ENCODE measurements at places on chromosomes 5 and 9.

DNA sequence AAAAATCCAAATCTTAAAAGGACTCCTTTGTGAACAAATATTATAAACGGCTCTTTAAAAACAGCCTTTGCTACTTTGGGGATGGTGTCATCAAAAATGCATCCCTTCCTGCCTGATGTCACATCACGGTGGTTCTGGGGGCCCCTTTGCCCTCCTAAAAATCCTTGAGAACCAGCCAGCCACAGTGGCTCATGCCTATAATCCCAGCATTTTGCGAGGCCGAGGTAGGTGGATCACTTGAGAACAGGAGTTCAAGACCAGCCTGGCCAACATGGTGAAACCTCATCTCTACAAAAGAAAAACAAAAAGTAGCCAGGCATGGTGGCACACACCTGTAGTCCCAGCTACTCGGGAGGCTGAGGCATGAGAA lies 43.9 kb downstream of the FNBP1 start:
- DNase-seq = no peak

DNA sequence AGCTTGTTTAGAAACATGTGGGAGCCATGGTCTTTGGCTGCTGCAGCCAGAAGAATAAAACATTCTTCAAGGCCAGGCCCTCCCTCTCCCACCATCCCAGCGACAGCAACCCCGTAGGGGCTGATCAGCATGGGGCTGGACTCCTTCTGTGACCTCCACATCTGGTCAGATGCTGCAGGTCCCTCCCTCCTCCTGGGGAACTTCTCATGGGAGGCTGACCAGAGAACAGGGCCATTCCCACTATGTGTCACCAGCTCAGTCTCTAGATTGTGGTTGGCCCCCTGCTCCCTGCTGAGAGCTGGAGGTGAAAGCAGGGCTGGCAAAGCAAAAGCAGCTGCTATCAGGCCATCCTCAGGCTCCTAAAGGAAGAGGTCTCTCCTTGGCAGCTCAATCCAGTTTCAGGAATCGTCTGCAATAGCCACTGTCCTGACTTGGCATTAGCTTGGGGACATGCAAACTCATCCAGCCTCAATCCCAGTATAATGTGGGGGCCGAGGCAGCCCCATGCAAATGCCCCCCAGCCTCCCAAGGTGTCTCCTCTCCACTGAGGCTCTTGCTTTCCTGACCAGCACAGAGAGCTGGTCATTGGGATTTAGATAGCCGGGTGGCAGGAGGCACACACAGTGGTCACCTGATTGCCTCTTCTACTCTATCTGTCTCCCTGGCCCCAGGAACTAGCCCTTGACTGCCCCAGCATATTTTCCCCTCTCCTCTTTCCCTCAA lies 81.5 kb downstream of the NRG2 start:
- no peak for DNase-seq

- DNase-seq = no peak
These were observed 383.6 kb downstream of the CCDC171 start for GRCh38 chr9:15936306-15936921.

DNA sequence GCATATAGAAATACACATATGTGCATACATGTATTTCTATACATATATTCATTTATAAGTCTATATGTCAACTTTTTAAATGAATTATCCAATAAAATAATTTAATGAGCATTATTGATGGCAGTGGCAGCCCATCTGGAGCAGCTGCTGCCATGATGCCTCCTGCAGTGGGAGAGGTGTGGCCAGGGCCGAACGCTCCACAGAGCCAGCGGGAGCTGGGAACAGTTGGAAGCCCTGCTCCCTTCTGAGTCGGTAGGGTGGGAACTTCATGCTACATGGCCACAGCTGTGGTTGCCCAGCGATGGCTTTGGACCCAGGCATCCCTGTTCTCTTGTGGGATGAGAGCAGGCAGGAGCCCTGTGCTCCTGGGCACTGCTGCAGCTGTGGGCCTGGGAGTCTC lies 812.4 kb upstream of the CTNND2 start:
- DNase-seq = no peak

DNA sequence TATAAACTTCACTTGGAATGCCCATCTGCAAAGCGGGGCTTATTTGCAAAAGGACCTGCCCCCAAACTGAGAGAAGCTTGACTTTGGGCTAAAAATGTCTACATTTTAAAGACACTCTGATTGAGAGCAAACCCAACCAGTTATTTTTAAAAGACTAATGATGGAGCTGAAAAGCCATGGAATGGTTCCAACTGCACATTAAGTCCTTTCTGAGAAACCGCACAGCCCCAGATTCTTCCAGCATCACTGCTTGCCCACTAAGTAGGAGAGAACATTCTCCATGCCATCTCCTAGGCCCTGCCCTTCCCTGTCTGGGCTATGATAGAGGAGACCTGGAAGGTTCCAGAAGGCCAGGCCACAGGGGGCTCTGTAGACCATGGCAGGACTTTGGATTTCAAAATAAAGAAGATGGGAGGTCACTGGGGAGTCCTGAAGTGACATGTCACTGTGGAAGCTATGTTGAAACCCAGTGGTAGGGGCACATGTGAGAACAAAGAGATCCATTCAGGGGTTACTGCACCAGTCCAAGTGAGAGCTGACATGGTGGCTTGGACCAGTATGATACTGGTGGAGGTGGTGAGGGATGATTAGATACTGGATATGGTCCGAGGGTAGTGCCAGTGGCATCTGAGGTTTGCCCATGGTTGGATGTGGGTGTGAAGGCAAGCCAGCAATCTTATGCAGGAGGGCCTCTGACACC lies 179.2 kb downstream of the DAB2IP start:
- no peak for DNase-seq

- no peak for DNase-seq
These were observed 135.5 kb upstream of the PRLR start for GRCh38 chr5:35365758-35366157.

- DNase-seq = no peak
These were observed 95.8 kb upstream of the LMX1B start for GRCh38 chr9:126517833-126518356.

DNA sequence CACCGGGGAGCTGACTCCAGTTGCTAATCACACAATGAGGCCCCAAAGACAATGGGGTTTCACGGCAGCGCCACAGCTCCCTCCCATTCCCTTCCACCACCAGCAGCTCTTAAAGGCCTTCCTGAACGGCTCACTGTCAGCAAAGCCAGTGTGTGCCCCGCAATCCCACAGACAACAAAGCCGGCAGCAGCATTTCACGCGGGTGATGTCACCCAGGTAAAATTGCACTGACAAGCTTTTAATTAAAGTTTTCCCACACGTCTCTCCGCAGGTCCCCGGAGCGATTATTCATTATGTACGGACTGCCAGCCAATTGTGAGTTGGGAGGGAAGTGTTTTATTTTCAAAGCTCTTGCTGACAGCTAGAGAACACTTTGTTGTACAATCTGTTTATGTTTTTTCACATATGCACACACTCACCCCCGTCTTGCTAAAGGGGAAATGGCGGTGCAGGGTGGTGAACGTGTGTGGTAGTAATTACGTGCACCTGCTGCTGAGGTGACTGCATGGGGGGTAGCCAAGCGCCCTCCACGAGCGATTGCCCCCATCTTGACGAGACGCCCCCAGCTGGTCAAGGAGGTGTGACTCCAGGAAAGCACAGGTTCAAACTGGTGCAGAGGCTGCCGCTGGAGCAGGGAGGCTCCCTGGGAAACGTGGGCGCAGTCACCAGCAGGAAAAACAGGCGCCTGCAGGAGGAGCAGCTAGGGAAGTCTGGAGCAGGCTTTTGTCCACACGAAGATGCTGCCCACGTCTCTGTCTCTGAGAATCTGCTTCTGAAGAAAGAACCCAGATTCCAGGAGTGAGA lies 65.0 kb downstream of the IRX2 start:
- no peak for DNase-seq

DNA sequence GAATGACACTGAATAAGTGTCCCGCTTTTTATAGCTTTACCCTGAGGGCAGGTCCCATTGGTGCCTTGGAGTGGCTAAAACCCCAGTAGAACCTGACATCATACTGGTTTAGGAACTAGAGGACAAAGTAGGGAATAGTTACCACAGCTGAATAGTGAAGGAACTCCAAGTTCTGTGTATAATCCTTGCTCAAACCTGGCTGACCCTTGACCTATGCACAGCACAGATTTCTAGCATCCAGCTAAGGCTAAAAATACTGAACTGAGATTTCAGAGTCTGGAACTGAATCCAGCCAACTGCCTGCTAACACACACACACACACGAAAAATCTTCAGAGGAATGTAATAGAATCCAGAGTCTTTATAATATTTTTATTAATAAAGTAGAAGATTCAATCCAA lies 50.8 kb downstream of the C5 start:
- DNase-seq = no peak

- DNase-seq = no peak
These were observed 41.7 kb downstream of the ADAMTS16 start for GRCh38 chr5:5181650-5182324.

- no peak for DNase-seq
These were observed 378.9 kb downstream of the EFNA5 start for GRCh38 chr5:107291866-107292265.

GRCh38 chr9:16637911-16638310 lies 232.6 kb downstream of the BNC2 start:
- DNase-seq = no peak

DNA sequence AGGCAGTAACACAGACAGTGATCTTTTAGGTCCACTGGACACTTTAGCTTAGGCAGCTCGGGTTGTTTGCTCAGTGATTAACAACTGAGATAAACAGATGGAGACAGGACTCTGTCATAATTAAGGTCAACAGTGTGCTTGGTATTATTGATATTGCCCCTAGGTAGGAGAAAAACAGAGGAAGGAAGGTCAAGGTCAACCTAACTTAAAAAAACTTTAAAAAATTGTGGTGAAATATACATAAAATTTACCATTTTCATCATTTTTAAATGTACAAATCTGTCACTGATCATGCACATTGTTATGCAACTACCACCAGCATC lies 2.1 kb upstream of the HSPA4 start:
- DNase-seq = no peak

DNA sequence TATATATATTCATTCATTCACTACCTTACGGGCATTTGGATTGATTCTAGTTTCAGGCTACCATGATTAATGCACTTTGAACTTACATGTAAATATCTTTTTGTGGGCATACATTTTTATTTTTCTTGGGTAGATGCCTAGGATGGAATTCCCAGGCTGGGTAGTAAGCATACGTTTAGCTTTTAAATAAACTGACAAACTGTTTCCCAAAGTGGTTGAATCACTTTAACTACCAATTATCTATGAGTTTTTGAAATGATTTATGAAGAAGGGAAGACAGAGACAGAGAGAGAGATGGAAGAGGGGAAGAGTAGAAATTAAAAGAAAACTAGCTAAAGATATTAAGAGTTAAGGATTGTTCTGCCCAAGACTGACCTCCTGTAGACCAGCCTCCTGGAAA lies 612.6 kb downstream of the PSAT1 start:
- DNase-seq = no peak

DNA sequence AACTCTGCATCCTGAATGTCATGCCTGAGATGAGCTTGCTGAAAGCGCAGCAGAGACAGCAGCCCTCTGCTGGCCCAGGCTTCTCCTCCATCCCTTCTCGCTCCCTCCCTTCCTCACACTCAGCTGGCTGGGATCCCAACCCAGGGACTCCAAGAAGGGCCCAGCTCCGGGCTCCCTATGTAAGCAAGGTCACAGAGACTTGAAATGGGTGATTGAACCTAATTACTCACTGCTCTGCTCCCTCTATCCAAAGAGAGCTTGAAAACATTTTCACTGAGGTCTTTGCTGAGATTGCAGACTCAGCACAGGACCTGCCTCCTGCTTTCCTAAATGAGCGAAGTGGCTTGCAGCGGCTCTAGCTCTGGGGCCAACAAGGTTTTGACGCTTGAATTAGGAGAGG lies 42.8 kb downstream of the RAPGEF1 start:
- DNase-seq = no peak

DNA sequence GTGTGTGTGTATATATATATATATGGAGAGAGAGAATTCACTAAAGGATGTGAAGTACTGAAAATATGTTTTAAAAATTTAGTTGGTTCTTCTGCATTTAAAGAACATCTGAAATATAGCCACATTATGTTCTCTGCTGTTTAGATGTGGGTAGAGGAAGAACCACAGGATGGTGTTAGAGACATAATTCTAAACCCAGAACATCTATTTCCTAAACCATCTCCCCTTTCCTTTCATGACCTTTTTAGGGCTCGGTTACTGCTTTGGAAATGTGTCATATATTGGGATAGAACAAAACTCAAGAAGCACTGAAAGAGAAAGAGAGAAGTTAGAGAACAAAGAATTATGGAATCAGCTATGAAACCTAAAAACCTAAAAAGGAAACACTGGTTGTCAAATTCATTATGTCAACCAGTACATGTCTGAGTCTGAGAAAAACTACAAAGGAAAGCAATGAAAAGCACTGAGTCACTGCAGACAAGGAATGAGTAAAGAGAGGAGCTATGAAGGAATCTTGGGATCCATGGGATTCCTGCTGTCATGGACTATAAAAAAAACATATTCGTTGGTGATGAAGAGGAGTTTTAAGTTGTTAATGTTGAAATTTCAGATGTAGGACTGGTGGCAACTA lies 28.4 kb downstream of the SLC12A2 start:
- DNase-seq = no peak

DNA sequence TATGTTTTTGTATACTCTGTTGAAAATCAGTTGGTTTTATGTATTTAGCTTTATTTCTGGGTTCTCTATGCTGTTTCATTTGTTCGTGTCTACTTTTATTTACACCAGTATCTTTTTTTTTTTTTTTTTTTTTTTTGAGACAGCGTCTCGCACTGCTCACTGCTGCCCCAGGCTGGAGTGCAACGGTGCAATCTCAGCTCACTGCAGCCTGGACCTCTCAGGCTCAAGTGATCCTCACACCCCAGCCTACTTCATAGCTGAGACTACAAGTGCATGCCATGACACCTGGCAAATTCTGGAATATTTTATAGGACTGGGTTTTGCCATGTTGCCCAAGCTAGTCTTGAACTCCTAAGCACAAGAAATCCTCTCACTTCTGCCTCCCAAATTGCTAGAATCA lies 869.4 kb upstream of the CDH6 start:
- no peak for DNase-seq

DNA sequence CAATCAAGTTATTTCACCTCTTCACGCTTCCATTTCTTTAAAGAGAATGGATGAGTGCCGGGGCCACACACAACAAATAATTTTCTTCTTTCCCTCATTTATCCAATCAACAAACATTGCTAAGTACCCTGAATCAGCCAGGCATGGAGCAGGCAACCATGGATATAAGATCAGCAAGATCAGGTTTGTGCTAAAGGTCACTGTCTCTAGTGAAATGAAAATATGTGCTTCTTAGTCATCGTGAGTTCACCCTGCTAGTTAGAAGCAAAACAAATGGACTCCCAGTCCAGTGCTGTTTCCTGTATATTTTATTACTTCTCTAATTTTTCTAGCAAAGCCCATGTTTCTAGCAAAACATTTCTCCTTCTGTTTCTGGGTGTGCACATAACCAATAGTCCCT lies 629.2 kb downstream of the BNC2 start:
- no peak for DNase-seq

DNA sequence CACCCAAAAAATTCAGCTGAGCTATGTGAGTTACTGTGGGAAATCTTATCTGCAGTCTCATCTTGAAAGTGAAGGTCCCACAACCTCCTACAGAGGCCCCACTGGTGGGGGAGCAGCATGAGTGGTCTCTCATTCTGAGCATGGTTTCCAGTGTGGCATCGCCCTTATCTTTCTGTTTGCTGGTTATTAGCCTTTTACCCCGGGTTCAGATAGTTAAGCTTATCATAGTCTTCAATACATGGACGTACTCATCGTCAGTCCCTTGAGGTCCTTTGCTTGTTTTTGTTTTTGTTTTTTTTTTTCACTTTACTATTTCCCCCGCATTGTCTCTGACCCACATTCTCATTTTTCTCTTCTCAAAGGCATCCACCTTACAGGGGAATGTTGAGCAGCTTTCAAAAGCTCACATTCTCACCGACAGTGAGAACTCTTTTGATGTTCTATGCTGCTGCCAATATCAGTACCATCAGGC lies 7.7 kb upstream of the HAVCR2 start:
- DNase-seq = no peak

All from activated gamma-delta T cell treated with Interleukin-2 at 50 U/mL for 16 hours (primary cell).